ENCODE measurements at places on chromosomes 1 and 21.
A peak's percentile ranks its signal among the peaks of the same experiment; 100 is the strongest.

- no peak for DNase-seq
Observed at GRCh38 chr1:206951318-206952100, 5.2 kb upstream of the PIGR start.

GRCh38 chr1:222596696-222597095 lies 7.0 kb upstream of the TAF1A start:
- no peak for DNase-seq

- peak; percentile 62 for DNase-seq
Observed at GRCh38 chr1:116817582-116818064, 63.4 kb downstream of the CD2 start.

DNA sequence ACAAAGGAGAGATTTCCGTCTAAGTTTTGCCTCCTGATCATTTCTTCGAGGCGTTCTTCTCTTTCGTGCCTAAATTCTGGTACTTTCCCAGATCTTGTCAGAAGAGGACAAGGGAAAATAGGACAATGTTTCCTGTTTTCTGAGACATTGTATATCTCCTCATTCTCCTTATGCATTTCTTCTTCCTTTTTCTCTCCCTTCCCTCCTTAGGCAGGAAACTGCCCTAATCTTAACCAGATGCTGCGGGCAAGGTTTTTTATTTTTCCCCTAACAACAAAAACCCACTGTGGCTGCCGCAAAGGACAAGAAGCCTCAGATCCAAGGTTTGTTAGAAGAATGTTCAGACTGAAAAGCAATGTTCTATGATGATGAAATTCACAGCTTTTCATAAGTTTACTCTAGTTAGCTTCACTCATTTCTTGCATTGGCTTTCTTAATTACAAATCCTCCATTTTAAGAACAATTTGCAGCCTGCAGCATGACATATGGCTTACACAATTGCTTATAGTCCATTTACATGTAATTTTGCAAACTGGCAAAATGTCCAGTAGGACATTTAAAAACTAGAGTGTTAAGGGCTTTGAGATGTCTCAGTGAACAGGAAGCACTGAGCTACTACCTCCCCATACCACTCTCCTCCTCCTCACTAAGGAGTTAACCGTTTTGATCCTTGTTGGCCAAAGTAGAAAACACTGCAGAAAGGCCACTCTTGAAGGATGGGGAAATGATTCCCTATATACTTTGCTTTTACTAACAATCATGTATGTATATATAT lies 624 bp downstream of the CTSK start:
- DNase-seq: no peak

DNA sequence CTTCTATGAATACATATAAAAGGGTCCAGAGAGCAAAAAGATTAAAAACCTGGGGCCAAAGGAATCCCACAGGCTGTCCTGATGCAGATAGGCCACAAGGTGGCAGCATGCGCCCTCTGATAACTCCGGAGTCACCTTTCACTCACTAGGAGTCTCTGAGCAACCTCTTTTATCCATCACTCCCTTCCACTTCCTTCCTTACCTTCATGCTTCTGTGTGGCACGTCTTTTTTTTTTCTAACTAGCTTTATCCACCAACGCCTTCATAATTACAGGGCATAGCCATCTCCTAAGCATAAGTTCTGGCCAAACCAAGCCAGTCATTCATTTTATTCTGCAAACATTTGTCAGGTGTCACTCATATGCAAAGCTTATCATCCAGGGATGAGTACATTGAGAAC lies 3.9 kb upstream of the PGLYRP4 start:
- DNase-seq: peak; percentile 92

DNA sequence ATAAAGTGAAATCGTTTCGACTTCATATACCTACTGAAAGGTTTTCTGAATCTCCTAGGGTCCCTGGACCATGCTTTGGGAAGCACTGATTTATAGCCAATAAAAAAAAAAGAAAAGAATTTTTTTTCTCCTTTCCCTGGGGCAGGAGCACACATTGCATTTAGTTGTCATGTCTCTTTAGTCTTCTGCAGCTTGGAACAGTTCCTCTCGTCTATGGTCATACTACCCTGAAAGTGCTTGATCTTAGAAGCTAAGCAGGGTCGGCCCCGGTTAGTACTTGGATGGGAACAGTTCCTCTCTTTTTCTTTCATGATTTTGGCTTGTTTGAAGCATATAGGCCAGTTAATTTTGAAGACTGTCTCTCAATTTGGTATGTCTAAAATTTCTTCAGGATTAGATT lies 3.7 kb upstream of the SERPINC1 start:
- no peak for DNase-seq

DNA sequence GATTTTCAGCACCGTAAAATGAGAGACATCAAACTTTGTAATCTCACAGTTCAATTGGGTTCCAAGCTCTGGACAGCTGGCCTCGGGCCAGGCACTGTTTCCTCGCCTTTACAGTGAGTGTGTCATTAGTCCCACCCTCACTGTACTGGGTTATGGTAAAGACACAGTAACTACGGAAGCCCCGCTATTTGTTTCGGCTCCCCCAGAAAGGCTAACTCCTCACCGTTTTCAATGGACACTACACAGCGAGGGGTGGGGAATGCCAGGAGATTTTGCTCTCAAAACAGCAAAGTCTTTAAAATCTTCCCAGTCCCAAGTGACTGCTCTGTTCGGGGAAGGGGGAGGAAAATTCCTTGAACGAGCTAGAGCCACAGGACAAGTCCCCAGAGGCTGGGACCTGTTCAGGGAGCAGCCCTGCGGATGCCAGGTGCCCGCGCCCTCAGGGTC lies 757 bp upstream of the SPSB1 start:
- DNase-seq: no peak

DNA sequence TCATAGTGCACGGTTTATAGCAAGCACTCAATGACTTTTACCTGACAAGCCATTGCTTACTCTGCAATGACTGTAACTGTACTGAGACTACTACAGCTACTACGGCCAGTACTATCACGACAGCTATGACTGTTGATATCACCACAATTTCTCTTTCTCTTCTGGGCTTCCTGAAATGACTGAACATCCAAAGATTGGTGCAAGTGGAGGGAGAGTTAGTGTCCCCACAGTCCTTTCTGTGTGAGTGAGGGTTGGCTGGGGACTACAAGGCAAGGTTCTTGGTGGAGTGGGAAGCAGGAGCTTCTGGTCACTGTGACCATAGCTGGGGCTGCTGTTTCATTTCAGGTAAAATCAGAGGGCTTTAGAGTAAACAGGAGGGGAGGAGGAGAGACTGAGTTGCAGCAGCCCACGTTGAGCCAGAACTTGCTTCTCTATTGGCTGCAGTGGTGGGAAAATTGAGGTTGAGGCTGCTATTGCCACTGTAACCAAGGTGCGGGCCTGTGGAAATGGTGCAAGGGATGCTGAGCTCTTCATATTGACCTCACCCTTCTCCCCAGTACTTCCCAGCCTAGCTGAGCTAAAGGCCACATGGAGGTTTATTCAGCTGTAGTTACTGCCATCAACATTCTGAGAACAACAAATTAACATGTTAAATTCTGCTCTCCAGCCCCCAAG lies 14.1 kb upstream of the IL10 start:
- no peak for DNase-seq

- DNase-seq: no peak
Observed at GRCh38 chr1:177209357-177209756, 38.6 kb downstream of the BRINP2 start.

DNA sequence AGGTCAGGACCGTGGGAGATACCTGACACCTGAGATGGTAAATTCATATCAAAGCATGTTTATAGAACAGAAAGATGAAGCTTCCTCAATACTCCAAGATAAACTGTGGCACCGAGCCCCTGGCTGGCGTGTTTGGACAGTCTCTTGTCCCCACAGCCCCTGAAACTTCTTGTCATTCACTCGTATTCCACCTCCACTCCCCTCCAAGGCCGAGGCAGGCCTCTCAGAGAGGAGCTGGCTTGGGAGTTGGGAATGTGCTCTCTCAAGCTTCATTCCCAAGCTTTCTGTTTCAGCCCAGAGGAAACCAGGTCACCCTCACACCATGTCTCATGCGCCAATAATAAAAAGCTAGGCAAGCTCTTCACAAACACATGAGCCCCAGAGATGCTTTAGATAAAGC lies 86.1 kb downstream of the NPHP4 start:
- no peak for DNase-seq

DNA sequence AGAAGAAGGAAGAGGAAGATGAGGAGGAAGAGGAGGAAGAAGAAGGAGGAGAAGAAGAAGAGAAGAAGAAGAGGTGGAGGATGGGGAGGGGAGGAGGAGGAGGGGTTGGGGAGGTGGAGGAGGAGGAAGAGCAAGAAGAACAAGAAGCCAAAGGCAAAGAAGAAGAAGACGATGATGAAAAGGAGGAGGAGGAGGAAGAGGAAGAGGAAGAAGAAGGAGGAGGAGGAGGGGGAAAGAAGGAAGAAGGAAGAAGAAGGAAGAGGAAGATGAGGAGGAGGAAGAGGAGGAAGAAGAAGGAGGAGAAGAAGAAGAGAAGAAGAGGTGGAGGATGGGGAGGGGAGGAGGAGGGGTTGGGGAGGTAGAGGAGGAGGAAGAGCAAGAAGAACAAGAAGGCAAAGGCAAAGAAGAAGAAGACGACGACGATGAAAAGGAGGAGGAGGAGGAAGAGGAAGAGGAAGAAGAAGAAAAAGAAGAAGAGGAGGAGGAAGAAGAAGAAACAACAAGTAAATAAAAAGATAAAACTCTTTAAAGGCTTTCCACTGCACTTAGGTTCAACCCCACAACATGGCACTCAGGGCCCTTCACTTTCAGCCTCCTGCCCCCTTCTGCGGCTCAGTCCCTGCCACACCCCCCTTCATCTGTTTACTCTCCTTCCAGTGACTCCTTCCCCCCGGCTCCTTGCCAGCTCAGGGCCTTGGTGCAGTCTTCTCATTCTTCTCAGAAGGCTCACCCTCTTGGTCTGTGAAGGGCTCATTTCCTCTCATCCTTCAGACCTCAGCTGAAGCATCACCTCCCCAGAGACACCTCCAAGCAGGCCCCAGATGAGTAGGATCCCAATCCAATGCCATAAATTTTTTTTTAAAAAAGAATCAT lies 114.0 kb downstream of the KCNN3 start:
- DNase-seq: no peak

DNA sequence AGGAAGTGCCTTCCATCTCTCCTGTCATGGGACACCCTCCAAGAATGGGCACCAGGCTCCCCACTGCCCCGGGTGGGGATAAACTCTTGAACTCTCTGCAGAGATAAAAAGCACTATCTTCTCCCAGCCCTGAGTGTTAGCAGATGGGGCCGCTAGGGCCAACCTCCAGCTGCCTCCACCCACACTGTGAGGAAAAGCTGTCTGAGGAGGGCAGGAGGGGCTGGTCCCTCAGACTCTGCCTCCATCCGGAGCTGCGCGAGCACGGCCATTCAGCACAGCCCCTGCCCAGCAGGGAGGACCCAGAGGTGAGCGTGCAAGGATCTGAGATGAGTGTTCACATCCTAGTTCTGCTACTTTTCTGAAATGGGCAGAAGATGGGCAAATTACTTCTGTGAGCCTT lies 51.8 kb upstream of the TRABD2B start:
- DNase-seq: no peak

DNA sequence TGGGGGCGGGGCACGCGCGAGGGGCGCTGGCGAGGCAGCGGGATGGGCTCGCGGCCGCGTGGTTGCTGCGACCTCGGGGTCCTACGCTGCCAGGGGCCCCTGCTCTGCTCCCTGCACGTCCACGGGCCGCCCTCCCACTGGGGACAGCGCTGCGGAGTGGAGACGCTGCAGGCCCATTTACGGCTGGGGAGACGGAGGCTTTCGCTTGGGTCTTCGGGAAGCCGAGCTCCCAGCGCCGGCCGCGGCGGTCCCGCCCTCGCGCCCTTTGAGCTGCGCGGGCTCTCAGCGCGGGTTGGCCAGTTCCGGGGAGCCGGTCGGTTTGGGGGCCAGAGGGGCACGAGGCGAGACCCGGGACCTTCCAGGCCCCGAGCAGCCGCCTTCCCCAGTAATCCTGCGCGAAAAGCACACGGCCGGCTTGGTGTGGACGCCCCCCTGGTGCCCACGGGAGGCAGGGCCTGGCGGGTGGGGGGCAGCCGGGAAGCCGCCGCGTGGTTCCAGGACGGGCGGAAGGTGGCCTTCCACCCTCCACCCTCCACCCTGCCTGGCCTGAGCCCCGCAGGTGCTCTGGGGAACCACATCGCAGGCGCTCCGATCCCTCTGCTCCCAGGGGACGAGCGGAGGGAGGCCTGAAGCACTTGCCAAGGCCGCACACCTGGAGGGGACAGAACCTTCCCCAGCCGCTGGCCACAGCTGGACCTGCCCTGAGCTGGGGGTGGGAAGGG lies 570 bp upstream of the PEX10 start:
- DNase-seq: no peak

DNA sequence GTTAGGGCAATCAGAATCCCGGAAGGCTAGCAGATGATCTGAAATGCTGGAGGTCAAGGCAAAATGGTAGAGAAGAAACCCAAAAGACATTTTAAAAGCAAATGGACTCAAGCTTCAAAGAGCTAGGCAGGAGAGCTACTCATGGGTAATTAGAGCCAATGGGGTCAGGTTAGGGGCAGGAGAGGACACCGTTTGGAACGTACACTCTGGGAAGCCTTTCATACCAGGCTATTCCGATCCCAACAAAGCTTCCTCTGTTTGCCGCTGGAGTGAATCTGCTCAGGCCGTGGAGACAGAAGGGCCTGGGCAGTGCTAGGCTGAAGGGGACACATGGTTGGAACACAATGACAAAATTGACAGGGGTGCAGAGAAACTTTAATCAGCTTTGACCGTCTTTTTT lies 346.6 kb downstream of the RPS6KC1 start:
- DNase-seq: no peak

GRCh38 chr1:1183833-1184775 lies 10.4 kb downstream of the TTLL10 start:
- DNase-seq: no peak

- DNase-seq: no peak
Observed at GRCh38 chr21:43278766-43279577, 110.2 kb downstream of the CRYAA start.

DNA sequence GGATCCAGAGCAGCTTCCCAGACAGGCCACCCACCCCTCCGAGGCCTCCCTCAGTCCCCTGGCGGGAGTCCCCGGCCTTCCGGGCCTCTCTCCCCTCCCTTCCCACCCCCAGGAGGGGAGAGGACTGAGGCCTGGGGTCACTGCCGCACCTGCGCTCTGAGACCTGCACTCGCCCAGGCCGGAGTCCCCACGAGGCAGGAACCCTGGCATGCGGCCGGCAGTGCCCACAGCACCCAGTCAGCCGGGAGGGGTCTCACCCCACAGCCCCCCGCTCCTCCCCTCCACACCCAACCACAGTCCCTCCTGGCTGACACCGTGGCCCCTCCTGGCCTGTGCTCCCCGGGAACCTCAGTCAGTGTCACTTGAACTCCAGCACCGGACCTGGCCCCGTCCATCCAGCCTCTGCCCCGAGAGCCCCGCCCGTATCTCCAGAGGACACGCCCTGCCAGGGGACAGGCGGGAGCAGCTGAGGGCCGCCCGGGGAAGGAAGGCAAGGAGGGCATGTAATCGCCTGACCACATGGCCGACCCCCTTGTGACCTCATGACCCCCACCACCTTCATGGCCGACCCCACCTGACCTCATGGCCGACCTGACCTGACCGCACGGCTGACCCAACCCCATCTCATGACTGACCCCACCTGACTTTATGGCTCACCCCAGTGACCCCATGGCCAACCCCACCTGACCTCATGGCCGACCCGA lies 28.7 kb upstream of the TTLL10 start:
- no peak for DNase-seq
